ENCODE measurements at places on chromosomes 16 and 17. TPM values are rescaled to one million over a fixed set of nuclear protein-coding genes. Genes with fewer than 3 reads are reported as not detected.

The C17orf50 gene
- not detected for total RNA-seq

The TMEM100 gene
- 1.3 TPM for total RNA-seq

The MYBBP1A gene
- total RNA-seq: 149 TPM

The KRTAP3-2 gene
- total RNA-seq: not detected

The GPRC5C gene
- total RNA-seq: 48.8 TPM

The CCL16 gene
- not detected for total RNA-seq

The DHRS7C gene
- total RNA-seq: not detected

The ZSCAN10 gene
- 217 TPM for total RNA-seq

The SYCE1L gene
- total RNA-seq: 7.8 TPM

The TMEM235 gene
- not detected for total RNA-seq

The HS3ST2 gene
- total RNA-seq: not detected

The NPIPA7 gene
- total RNA-seq: 1.7 TPM

The ZNF423 gene
- 42.9 TPM for total RNA-seq

The MGAT5B gene
- 3.7 TPM for total RNA-seq

The NOD2 gene
- 0.33 TPM for total RNA-seq

The KREMEN2 gene
- total RNA-seq: 20.9 TPM
